ENCODE measurements at places on chromosomes 11 and 22.

DNA sequence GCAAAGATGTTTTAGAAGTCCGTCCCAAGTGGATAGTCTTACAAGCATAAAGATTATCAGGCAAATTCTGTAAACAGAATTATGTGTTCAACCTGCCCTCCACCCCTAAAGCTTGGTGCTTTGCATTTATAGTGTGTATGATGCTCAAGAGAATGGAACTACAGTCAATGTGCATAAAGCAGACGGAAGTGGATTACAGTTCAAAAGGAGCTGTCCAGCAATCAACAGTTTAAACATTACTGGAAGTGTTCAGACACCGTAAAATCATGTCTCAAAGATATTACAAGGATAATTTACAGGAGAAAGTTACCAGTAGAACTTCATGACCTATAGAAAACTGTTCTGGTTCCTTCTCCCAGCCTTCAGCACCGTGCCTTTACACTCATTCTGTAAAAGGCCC is 1.0 kb downstream of the RIC3 start:
- no peak for DNase-seq

GRCh38 chr11:19805376-19805775 is 92.7 kb downstream of the NAV2 start:
- no peak for DNase-seq

DNA sequence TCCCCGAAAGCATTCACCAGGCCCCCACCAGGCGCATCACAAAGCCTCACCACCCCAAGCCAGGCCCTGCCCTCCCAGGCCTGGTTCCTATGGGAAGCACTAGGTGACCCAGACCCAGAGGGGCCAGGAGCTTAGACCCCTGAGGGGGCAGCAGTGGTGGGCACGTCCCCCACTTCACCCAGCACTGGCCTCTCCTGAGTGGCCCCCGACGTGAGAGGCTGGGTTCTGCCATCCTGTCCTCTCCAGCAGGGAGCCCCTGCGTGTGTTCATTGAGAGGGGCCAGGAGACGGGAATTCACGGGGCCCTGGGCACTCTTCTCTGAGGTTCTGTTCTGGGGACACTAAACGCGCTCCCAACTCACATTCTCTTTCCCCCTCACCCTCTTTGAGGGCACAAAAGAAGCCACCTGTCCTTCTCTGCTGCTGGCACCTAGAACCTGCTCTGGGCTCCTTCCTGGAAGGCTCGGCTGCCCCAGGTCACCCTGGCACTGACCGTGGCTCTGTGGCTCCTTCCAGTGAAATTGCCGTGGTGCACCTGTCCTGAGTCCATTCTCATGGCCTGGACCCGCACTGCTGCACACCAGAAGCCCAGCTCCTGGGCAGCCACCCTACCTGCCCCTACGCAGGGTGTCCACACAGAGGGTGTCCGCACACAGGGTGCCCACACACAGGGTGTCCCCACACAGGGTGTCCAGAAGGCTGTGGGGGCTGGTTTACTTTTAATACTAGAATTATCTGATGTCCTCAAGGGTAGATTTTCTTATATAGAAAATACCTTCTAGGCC is 12.2 kb downstream of the PTDSS2 start:
- DNase-seq, result no peak

DNA sequence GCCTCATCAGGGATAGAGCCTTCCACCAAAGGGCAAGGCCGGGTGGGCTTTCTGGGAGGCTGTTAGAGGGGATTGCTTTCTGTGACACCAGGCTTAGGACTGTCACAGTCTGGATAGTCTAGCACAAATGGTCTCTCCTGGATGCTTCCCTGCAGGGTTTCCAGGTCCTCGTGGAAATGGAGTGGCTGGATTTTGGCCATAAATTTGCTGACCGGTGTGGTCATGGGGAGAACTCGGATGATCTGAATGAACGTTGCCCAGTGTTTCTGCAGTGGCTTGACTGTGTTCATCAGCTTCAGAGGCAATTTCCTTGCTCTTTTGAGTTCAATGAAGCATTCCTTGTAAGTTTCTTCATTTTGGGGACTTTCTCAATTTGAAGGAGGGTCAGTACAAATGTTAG is 67.1 kb upstream of the HORMAD2 start:
- DNase-seq, result no peak

DNA sequence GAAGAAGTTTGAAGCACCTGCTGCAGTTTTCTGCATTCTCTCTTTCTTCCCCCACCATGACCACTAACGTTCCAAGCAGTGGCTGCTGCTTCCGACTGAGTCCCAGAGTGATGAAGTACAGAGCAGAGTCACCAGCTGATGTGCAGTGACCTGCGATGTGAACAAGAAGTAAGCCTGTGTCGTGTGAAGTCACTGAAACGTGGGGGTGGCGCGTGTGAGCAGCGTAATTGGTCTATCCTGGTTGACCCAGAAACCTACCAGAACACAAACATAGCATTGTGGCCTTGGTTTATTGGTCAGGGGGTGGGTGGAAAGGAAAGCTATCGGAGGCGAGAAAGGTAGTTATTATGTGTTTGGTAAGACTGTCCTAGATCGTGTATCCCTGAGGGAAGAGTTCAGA is 3.5 kb downstream of the KRTAP5-7 start:
- no peak for DNase-seq

DNA sequence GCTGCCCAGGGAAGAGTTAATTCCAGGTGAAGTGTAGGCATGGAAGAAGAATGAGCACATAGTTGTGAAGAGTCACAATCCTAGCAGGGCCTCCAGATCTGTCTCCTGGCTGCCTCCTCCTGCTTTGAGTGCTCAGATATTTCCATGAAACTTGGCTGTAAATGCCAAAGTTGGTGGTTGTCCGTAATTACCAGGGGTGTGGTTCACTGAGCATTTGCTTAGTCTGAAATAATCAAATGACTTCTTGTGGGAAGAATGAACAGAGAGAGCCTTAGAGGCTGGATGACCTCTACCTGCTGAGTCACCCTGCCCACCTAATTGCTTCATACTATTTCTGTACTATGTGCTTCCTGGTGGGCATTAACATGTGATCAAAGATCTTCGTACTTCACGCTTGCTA is 50.9 kb downstream of the APIP start:
- no peak for DNase-seq

Measured in effector memory CD4-positive, alpha-beta T cell (primary cell).